ENCODE measurements at places on chromosomes 2 and 18. TPM values are rescaled to one million over a fixed set of nuclear protein-coding genes. Genes with fewer than 3 reads are reported as not detected.

DNA sequence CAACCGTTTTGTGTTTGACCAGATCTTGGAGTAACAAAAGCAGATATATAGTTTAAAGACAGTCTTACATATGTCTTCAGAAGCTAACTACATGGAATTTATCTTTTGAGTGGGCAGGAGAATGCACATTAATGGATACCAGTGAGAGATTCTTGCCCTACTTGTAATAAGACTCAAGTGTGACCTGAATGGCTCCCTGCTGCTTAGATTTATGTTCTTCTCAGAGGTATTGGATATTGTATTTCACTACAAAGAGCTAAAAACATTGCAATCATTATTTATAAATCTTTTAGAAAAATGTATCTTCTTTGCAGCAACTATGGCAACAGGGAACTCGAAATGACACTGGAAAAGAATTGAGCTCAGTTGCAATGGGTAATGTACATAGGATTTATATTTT is 227.7 kb downstream of the LRRTM4 start:
- no peaks in the 10 kb centered on the region for H3K27me3 ChIP-seq
- DNase-seq, result no peak
- H3K4me3 ChIP-seq, result no peak overlapping the region
- H3K27ac ChIP-seq, result no peak overlapping the region
- H3K4me1 ChIP-seq, result no peaks in the 10 kb centered on the region
- no peaks in the 10 kb centered on the region for H3K36me3 ChIP-seq

DNA sequence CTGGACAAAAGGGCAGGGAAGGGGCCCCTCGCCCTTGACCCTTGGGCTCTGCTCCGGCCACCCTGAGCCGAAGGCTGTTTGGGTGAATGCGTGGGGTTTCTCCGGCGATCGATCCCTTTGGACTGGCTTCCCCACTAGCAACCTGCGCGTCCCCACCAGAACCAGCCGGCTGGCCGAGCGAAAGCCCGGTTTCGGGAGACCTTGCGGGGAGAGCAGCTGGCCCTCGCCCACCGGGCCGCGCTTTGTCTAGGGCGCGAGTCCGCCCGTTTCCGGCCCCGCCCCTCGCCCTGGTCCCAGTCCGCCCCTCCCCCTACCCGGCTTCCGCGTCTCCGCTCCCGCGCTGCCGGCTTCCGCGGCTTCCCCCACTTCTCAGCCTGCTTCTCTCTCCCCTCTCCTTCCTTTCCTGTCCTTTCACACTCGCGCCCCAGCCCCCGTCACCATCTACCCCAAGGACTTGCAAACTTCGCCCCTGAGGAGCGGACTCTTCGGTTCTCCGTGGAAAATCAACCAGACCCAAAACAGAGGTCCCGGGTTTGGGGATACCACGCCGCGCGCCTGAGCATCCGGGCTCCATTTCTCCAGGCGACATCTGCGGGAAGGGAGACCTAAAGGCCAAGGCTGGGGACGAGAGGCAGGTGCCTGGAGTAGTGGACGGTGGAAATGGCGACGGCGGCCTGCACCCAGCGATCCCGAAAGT is 48.0 kb upstream of the ATP6V1B1 start:
- DNase-seq, result peak; percentile 58
- peak overlapping the region; percentile 66 for H3K4me3 ChIP-seq
- peaks cover 20% of the 10 kb centered on the region for H3K4me1 ChIP-seq
- H3K36me3 ChIP-seq, result no peaks in the 10 kb centered on the region
- no peak overlapping the region for H3K27ac ChIP-seq
- peaks cover 96% of the 10 kb centered on the region for H3K27me3 ChIP-seq

GRCh38 chr18:74507097-74507881 is 11.1 kb downstream of the CNDP2 start:
- no peak overlapping the region for H3K27ac ChIP-seq
- no peak for DNase-seq
- no peaks in the 10 kb centered on the region for H3K27me3 ChIP-seq
- no peak overlapping the region for H3K4me3 ChIP-seq
- H3K36me3 ChIP-seq, result peaks cover 40% of the 10 kb centered on the region
- peaks cover 5% of the 10 kb centered on the region for H3K4me1 ChIP-seq

DNA sequence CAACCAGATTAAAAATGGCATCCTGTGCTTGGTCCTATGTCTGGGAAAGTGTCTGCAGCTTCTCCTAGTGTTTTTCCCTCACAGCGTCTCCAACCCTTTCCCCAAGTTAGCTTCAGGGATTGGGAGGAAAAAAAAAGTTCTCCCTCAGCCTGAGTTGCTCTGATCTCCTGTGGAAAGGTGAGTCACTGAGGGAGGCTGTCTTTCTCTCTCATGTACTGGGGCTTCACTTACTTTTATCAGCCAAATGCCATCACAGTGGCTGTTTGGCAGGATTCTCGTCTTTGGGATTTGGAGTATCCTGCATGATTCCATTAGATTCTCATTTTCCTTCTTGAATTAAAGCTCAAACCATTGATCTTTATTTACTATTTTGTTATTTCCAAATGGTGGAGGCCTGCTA is 18.1 kb downstream of the GTF2A1L start:
- H3K4me3 ChIP-seq, result no peak overlapping the region
- no peaks in the 10 kb centered on the region for H3K36me3 ChIP-seq
- no peak for DNase-seq
- peaks cover 32% of the 10 kb centered on the region for H3K27me3 ChIP-seq
- H3K27ac ChIP-seq, result no peak overlapping the region
- H3K4me1 ChIP-seq, result no peaks in the 10 kb centered on the region

DNA sequence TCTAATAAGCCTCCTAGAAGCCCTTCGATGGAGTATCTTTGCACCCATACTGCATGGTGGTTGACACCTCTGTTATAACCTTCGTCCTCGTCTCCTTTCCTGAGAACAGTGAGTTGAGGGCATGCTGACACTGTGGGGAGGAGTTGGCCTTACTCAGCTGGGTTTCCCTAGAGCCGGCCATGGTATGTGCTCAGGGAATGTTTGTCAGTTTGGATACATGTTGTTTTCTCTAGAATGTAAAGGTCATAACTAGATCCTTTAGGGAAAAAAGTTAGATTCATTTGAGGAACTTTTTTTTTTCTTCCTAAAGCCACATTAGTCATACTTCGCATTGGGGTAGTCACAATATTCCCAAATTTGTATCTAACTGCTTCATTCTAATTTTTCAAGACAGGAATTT is 106.0 kb upstream of the FOSL2 start:
- H3K36me3 ChIP-seq, result peaks cover 2% of the 10 kb centered on the region
- no peak for DNase-seq
- peaks cover 2% of the 10 kb centered on the region for H3K4me1 ChIP-seq
- H3K4me3 ChIP-seq, result no peak overlapping the region

DNA sequence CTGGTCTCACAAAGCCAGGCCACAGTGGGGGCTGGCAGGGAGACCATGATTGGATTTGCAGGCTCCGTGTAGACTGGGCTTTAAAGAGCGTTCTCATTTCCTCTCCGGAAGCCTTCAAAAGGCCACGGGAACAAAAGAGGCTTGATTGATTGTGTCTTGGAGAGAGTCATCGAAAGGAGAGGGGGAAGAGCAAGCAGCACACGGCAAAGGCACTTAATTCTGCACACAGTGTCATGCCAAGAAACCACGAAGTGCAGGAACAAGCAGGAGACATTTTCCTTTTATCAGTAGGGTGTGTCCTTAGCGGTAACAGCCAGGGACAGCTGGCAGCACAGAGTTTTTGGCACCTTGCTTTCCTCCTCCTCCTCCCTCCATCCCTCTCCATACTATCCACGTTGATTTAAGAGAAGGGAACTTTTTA is 47.7 kb downstream of the GLI2 start:
- no peaks in the 10 kb centered on the region for H3K27me3 ChIP-seq
- no peak for DNase-seq
- H3K36me3 ChIP-seq, result no peaks in the 10 kb centered on the region

GRCh38 chr18:55054021-55054990 is 95.0 kb upstream of the CCDC68 start:
- H3K27me3 ChIP-seq, result no peaks in the 10 kb centered on the region
- no peak overlapping the region for H3K27ac ChIP-seq
- no peaks in the 10 kb centered on the region for H3K36me3 ChIP-seq
- no peak overlapping the region for H3K4me3 ChIP-seq

Gene IGFBP5
- total RNA-seq, result not detected

Gene SLC9A4
- not detected for total RNA-seq

Gene CYP27C1
- not detected for total RNA-seq

Gene NCK2
- total RNA-seq, result 78.1 TPM

Gene VWA3B
- not detected for total RNA-seq

Measured in activated naive CD8-positive, alpha-beta T cell treated with anti-CD3 and anti-CD28 coated beads for 36 hours (primary cell).